Stimulated activated CD8-positive, alpha-beta memory T cell treated with anti-CD3 and anti-CD28 coated beads, Interleukin-12 subunit alpha, Interleukin-12 subunit beta, amount 100 ng/mL, for 4 hours (primary cell): ENCODE measurements at places on chromosomes 2 and 18.

DNA sequence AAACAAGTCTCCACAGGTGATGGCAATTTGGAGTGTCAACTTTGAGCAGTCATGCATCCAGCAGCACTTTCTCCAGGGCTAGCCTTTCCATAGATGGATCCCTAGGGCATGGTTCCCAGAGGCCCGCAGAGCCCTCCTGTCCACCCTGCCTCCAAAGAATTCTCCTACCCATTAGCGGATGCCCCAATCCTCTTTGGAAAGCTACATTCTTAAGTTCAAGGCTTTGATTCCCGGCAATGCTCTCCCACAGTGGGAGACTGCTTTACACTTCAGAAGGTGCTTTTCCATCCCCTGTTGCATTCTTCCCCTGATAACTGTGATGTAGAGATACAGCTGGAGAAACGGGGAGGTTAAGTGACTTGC is 61.3 kb downstream of the ACAA2 start:
- DNase-seq: no peak

GRCh38 chr2:42562474-42563144 is 5.8 kb upstream of the MTA3 start:
- DNase-seq: no peak

DNA sequence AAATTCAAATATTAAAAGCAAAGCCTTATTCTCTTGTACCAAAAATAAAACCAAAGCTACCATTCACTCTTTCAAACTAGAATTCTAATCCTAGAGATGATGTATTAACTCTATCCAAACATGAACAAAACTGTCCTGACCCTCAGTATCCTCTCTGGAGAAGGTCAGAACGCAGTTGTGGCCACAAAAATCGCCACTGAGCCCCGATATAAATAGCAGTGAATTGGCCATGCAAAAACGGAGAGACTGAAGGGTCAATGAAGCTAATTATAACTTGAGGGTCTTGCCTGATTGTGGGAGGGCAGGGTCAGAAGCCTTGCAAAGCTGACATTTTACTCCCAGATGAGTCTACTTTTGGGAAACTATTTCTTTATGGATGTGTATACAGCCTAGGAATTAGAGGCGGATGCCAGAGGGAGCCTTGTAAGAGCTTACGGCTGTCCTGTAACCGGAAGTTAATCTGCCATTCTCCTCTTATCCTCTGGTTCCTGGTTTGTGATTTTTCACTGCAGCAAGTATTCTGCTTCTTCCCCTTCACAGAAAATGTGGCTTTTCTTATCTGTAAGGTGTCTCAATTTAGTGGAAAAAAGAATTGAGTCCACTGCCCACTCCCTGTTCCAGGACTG is 28.1 kb downstream of the CAVIN2 start:
- DNase-seq: no peak

DNA sequence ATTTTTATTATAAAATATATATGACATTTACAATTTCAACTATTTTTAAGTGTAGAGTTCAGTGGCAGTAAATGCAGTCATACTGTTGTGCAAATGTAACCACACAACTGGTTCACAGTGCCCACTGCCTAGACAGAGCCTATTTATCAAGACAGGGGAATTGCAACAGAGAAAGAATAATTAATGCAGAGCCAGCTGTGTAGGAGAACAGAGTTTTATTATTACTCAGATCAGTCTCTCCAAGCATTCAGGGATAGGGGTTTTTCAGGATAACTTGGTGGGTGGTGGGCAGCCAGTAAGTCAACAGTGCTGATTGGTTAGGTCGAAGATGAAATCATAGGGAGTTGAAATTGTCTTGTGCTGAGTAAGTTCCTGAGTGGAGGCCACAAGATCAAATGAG is 200.3 kb downstream of the NYAP2 start:
- DNase-seq: no peak

DNA sequence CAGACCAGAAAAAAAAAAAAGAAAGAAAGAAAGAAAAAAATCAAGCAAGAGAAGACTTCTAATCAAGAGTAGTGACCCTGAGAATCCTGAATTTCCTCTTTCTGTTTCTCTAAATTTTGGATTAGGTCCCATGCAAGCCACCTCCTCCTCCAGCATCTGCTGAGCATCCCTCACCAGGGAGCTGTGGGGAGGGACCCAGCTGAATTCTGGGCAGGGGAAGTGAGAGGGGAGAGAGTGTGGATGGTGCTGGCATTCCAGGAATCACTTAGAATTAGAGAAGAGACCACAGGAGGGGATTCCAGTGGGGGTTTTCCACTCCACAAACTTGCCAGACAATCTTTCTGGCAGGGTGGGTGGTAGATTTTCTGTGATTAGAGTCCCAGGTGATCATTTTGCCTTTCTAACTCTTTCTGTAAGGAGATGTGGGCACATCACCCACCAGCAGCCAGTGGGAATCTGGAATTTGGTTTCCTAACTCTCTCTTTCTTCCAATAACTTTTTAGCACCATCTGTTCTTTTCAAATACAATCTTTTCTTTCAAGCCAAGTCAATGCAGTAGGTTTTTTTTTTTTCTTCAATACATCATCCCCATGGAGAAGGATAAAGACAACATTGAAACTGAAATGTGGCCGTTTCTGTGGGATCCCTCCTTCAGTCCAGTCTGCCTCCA is 279.2 kb downstream of the CLIP4 start:
- no peak for DNase-seq

DNA sequence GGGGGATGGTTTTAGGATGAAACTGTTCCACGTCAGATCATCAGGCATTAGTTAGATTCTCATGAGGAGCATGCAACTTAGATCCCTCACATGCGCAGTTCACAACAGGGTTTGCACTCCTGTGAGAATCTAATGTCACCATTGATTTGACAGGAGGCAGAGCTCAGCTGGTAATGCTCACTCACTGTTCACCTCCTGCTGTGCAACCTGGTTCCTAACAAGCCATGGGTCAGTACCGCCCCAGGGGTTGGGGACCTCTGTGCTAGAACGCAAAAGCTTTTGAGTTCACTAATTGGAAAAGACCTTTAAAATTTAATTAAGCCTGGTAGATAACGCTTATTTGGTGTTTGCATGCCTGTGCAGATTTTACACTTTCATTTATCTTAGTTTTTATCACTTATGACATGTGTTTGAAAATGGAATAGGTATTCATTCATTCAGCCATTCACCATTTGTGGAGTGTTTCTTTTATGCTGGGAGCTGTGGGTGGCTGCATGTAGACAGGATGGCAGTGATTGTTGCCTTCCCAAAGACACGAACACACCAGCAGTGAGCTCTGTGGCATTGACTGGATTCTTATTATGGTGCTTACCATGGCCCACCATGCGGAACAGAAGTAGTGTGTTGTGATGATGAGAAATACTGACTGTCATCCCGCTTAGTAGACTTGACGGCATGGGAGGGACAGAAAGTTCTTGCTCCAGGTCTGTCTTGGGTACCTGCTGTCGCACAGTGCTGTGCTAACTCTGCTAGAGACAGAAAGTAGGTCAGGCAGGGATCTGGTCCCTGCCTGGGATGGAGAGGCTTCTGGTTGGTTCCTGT is 6.4 kb downstream of the RAB31 start:
- DNase-seq: no peak
